ENCODE measurements at places on chromosomes 7 and 10.

GRCh38 chr10:112409755-112410154 lies 35.8 kb downstream of the ACSL5 start:
- DNase-seq = no peak

DNA sequence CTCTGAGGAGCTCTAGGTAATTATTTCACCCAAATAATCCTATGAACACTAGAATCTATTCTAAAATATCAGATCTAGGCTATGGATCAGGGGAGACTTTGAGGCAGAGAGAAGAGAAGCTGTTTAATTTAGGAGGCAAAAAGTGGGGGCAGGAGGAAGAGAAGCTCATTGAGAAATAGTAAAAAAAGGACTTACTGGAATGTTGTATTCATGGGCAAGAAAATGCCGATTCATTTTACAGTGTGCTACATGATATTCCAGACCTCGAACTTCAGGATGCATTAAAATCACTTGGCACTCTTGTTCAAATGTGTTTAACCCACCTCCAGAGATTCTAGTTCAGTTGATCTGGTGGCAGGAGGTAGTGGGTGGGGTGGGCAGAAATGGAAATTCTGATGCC lies 109.5 kb upstream of the ITGB1 start:
- DNase-seq = no peak

- DNase-seq = no peak
Measured at GRCh38 chr10:78859266-78859665, 209.5 kb upstream of the ZMIZ1 start.

DNA sequence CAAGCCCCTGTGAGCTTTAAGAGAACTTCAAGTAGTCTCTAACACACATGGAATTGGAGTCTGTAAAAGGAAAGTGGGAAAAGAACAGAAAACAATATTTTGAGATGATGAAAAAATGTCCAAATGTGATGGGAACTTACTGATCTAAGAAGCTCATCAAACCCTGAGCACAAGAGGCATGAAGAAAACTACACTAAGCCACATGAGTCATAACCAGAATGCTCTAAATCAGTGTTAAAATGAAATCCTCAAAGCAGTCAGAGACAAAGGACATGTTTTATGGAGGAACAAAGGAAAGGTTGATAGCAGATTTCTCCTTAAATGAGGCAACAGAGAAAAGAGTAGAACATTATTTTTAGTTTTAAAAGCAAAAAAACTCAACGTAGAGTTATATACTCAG lies 37.2 kb downstream of the ZNF33A start:
- no peak for DNase-seq

GRCh38 chr7:157685430-157686284 lies 348.9 kb downstream of the DNAJB6 start:
- DNase-seq = no peak

DNA sequence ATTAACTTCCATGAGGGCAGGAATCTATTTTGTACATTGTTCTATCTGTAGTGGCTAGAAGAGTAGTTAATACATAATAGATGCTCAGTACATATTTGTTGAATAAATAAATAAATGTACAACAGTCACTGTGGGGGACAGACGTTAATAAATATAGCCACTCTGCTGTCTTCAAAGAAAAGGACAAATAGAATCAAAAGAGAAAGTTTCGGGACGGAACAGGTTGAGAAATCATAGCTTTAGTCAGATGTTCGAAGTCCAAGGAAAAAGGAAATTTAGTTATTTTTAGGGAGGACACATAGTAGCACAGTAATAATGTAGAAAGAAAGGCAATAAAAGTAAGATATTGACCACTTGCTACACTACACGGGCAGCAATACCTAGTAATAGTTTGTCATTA lies 861.4 kb downstream of the PCDH15 start:
- DNase-seq = no peak

DNA sequence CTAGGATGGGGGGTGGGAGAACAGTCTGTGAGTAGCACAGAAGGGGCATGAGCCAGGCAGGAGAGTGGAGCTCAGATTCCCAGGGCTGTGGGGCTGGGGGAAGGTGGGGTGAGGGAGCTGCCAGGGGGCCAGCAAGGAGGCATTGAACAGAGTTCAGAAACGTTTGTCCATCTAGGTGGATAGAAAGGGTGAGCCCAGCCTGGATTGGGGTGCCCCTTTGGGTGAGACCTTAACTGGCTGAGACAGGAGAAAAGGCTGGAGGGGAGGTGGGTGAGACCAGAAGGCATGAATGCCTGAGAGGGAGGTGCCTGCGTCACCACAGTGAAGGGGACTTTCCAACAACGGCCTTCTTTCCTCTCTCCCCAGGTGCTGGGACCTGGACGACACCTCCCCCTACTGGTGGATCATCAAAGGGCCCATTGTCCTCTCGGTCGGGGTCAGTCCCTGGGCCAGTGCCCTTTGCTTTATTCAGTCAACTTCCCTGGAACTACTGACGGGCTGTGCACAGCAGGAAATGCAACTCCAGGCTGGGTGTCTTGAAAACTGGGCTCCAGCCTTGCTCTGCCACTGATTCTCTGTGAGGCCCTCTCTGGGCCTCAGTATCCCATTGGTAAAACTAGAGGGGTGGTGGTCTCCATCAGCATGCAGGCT lies 11.0 kb downstream of the GHRHR start:
- no peak for DNase-seq

DNA sequence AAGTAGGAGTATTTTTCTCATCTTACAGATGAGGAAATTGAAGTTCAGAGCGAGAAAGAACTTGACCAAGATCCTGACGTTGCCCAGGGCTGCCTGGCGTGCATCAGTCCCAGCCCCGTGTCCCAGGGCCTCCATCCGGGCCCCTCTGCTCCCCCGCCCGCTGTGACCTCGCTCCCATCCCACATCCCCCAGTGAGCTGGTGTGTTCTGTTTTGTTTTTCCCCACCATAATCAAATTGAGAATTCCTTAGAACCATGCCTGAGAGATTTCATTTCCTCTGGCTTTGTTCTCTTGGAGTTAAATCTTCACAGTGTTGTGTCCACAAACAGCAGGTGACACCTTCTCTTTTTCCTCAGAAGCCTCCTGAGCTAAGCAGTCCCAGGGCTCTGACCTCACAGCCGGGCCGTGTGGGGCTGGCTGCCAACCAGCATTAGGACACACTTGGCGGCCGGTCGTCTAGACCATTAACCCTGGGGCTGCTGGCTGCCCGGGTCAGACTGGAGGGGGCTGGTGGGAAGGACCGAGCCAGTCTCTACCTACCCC lies 44.3 kb downstream of the PFKP start:
- no peak for DNase-seq

DNA sequence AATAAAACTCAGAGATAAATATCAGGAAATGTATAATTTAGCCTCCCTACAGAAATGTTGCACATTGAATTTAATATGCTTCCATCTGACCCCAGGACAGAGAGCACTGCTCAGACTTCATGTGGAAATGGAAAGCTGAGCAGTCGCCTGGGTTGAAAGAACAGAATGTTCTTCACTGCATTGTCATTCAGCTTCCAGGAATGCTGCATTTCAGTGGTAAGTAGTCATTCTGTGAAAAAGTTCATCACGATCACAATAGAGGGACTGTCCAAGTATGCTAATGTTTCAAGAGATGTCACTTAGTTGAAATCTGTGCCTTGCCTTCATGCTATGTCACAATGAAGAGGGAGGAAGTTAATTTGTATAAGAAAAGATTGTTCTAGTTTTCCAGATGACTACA lies 147.3 kb downstream of the NRCAM start:
- DNase-seq = no peak

GRCh38 chr7:33410266-33410665 lies 280.9 kb downstream of the BBS9 start:
- no peak for DNase-seq

DNA sequence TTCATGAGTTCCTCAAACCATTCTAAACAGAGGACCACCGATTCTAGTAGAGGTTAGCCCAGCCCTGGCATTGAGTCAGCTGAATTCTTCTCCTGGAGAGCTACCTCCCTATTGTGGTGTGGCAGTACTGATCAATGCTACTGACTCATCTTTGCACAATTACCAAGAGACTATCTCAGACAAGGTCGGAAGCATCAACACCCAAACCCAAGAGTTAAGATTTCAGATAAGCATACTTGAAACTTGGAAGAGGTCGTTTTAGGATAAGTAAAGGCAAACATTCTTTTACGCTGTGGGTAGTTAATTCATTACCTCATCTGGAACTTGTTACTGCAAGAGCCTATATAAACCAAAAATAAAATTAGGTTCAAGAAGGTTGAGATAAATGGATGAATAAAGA lies 154.6 kb upstream of the NRBF2 start:
- no peak for DNase-seq

DNA sequence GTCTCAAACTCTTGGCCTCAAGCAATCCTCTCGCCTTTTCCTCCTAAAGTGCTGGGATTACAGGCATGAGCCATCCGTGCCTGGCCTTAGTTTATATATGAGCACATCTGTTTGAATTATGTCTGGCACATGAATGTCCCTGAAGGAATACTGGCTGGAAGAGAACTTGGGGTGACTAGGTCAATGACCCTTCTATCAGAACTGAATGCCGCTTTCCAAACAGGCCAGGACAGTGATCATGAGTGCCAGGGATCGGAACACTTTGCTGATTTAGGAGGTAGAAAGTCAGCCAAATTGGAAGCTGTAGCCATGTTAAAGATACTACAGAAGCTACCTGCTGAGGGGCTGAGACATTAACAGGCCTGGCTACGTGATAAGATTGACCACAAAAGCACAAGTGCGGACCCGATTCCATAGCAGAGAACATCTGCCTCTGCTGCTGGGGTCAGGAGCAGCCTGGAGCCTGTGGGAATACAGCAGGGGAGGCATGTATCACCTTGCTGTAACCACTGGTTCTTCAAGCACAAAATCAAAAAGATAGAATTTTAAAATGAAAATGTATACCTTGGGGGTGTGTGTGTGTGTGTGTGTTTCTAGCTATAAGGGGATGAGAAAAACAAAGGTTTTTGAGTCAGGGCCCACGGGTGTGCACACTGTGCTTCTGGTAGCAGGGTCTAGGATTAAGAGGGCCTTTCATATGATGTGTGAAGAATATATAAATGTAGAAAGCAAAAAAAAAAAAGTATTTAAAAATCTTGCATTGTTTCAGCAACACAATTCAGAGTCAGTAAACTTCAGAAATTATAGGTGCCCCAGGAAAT lies 293.7 kb downstream of the BBS9 start:
- no peak for DNase-seq

- DNase-seq = no peak
Measured at GRCh38 chr7:117705630-117706029, 167.6 kb downstream of the CTTNBP2 start.

- no peak for DNase-seq
Measured at GRCh38 chr10:7545792-7546191, 121.0 kb downstream of the ITIH5 start.

- DNase-seq = no peak
Measured at GRCh38 chr10:51215951-51216834, 141.9 kb downstream of the PRKG1 start.

DNA sequence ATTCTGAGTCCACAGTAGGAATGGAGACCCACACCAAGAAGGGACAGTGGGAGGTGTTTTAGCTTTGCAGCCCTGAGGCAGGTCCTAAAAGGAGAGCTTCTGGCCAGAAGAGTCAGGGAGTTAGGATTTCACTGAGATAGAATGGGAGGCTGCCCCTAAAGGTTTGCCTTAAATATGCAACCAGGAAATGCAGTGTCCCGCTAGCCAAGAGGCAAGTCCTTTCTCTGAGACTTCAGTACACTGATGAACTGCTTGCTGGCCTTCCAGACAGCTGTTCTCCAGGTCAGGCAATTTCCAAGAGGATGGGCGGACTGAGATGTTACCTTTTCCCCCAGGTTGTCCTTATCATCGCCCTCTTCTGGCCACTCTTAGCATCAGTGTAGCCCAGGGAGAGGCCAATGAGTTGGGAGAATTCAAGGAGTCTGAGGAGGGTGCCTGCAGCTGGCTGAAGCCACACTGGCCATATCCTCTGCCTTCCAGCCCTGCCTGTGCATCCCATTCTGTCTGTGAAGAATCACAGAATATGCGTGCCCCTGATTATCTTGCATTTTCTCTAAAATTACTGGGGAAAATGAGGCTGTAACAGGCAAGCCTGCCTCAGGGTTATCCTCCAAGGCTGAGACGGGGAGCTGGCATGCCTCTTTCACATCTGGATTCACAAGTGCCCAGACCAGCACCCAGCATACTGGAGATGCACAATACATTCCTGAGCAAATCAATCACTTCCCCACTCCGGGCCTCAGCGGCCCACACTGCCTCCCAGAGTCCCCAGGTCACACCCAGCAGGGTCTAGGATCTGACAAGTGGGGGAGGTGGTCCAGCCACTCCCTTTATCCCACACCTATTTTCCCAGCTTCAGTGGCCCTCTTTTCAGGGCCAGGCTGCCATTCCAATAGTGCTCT lies 2.4 kb downstream of the TLL2 start:
- DNase-seq = peak; percentile 62

DNA sequence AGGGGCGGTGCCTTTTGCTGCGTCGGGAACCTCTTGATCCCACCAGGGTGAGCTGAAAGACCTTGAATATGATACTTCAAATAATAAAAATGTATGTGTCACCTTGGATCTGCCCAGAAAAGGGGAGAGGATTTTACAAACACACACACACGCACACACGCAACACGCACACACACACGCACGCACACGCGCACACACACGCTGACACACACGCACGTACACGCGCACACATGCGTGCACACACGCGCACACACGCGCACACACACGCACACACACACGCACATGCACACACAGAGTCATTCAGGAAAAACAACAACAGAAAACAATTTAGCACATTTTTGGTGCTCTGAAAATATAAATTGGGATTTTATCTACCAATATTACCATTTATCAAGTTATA lies 379.5 kb downstream of the PAXIP1 start:
- DNase-seq = no peak

DNA sequence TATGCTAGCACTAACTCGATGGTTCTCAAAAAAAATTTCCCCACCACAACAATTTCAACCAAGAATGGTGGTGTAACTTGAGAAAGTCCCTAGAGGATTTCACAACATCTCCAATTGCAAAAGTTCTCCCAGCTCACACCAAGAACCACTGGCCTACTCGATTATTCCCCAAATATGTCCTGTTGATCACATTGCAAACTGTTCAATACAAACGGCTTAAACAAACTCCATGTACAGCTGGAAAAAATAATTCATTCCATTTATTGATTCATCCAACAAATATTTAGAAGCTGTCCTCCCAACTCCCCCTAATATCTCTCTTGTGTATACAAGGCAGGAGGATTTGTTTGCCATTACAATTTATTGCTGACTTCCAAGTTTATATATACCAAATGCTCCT lies 19.1 kb downstream of the TMEM176B start:
- DNase-seq = no peak

DNA sequence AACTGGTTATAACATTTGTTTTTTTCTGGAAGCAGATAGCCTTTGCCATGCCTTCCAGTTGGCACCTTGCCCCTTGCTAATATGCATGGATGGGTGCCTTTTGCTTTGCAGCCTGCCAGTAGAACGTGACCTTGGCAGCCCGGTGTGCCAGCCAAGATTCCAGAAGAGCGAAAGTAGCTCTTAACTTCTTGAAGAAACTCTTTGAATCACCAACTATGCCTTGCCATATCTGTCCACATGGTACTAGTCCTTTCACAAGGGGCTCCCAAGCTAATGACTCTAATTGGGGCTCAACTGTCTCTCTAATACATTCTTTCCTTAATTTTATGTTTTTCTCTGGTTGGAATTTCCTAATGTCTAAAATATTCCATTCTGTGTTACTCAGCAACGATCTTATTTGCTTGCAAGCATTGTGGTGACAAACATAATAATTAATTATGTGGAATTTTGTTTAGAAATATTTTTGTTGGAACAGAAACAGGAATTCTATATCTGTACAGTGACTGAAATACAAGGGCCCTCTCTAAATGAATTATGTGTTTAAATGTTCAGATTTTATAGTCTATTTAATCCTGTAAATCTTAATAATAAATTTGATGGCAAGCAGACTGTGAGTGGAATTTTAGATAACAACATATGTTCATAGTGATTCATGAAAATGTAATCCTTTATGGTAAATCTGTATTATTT lies 45.8 kb downstream of the HDAC9 start:
- no peak for DNase-seq

Measured in SHP77 (cell line).